ENCODE measurements at places on chromosomes 2 and 18.

- no peak for DNase-seq
Measured at GRCh38 chr2:138182937-138183312, 218.7 kb downstream of the HNMT start.

DNA sequence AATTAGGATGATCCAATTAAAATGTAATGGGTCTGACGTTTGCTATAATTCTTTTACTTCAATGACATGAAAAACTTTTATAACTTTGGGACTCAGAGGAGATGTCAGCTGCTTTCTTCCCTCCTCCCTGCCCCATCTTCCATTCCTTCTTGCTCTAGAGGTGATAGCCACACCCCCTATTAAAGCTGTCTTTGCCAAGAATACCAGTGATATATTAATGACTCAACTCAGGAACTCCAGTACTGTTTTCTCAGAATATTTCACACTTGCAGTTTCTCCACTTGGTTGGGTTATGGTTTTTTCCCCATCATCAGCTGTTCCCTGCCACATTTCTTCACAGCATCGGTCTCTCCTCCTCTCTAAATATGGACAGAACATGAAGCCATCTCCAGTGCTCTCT is 184.0 kb downstream of the KCNE4 start:
- DNase-seq, result no peak

GRCh38 chr18:55907453-55908175 is 319.6 kb upstream of the TCF4 start:
- no peak for DNase-seq

DNA sequence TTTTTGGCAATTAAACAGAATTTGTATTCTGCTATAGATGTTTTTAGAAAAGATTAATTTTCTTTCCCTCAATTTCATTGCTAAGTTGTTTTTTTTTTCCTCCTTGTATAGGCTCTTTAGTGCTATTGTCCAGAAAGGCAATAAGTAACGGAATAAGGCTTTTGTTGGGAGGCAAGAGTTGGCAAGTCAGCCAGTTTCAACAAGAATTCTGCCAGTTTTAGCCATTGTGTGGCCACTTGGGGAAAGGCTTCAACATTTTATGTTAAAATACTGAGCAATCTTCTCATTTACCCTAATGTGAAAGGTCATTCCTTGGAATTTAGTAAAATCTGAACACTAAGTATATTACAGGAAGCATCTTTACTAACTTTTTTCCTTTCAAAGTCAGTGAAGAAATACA is 9.6 kb downstream of the CALCRL start:
- DNase-seq, result no peak

DNA sequence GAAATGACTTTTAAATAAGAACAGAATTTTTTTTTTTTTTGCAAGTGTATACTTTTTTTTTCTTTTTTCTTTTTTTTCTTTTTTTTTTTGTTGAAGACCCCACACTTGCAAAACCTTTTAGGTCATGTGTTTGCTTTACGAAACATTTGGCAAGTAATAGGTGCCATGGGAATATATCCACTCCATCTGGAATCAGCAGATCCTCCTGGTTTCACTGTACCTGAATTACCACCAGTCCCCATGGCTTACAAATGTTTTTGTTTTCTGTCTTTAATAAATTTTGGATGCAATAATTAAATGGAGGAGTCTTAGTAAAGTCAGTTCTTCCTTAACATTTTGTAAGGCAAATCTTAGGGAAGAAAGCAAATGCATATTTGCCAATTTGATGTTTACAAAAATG is 559.7 kb upstream of the ZEB2 start:
- no peak for DNase-seq

DNA sequence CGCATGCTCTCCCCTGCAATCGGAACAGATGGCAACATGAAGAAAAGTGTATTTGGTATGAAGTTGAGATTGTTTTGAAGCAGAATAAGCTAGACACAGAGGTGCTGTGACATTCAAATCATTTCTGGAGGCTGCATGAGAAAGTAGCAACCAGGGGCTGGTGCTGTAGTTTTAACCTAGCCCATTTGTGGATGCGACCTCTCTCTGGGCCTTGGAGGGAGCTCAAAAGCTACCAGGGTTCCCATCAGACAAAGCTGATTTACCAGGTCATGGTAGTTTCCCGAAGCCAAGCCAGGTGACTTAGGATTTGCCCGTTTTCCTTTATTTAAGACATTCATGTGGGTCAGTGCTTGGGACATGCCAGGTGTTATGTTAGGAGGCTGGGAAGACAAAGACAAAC is 77.5 kb downstream of the CIB4 start:
- DNase-seq, result no peak

DNA sequence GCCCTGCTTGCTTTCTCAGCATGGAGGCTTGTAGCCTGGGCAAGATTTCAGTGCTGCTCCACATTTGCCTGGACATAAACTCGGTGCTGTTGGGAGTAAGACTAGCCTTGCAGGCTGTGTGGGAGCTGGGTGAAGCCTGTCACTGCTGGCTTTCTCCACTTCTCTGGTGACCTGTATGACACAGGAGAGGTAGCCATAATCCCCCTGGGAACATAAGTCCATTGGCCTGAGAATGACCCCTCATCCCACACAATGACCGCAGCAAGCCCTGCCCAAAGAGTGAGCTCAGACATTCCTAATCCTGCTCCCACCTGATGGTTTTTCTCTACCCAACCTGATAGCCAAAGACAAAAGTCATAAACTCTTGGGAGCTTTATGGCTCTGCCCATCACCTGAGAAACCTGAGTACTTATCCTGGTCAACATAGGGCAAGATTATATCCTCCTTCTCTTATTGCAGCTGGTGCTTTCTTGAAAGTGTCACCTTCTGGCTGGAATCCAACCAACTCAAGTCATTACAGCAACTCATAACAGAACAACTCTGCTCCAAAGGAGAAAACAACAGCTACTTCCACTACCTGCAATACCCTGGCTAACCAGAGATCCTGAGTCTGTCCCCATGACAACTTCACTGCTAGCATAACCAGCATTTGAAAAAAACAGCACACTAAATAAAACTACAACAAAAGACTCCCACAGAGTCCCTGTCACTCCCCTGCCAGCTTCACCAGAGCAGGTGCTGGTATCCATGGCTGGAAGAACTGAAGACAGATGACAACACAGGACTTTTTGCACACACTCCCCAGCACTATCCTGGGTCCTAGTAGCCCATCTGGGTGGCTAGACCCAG is 834.4 kb upstream of the DDX18 start:
- DNase-seq, result no peak

GRCh38 chr2:120108049-120108448 is 95.2 kb downstream of the EPB41L5 start:
- DNase-seq, result no peak

DNA sequence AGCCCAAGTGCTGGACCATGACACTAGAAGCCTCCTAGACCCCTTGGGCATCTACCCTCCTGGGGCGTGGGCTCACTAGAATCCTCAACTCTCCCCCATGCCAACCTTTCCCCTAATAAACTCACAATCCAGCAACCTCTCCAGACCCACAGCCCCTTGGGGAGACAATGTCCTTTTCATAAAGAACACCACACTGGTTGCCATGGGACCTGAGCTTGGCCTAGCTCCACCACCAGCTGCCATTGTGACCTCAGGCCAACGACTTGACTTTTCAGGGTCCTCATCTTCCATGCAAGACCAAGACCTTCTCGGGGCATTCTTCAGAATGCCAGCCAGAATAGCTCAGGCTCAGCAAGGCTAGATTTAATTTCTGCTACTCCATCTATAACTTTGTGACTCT is 128.1 kb upstream of the NPAS2 start:
- no peak for DNase-seq

GRCh38 chr2:3102922-3103569 is 274.6 kb downstream of the EIPR1 start:
- no peak for DNase-seq

GRCh38 chr18:70036771-70037347 is 89.2 kb upstream of the CD226 start:
- no peak for DNase-seq

GRCh38 chr2:158297120-158297519 is 159.4 kb downstream of the CCDC148 start:
- no peak for DNase-seq

DNA sequence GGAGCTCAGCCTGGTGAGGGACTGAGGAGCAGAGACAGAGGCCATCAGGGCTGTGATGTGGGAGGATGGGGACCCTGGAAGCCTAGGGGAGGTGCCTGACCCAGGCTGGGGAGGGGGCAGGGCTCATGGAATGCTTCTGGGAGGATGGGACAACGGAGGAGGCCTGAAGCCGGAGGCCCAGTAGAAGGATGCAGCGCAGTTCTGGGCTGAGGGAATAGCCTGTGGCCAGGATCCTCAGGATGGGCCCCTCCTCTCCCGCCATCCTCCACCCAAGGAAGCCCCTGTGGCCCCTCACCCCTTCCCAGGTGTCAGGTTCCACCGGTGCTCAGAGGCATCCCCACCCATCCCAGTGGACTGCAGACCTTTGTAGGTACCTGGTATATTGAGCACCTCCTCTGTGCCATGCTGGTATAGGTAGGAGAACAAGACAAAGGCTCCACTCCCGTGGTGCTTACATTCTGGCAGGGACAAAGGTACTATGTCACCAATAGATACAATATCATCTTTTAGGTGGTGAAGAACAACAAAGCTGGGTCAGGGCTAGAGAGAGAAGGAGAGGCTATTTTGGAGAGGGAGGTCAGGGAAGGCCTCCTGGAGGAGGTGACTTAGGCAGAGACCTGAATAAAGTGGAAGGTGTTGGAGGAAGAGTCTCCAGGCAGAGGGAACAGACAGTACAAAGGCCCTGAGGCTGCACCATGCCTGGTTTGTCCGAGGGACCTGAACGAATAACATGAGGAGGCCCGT is 2.7 kb downstream of the ZAP70 start:
- no peak for DNase-seq

GRCh38 chr2:72605836-72606442 is 219.9 kb downstream of the EXOC6B start:
- no peak for DNase-seq

- DNase-seq, result no peak
Measured at GRCh38 chr2:200762127-200762526, 49.6 kb upstream of the BZW1 start.

- DNase-seq, result no peak
Measured at GRCh38 chr18:36297417-36298125, at the start of gene FHOD3. Gene FHOD3, plus strand, starts transcription at chr18:36297713. Its CDS starts 123 bp downstream, at chr18:36297836.
